ENCODE measurements at places on chromosomes 11 and 22.

- no peak for DNase-seq
These were observed 45.9 kb upstream of the GPR83 start for GRCh38 chr11:94447149-94447548.

GRCh38 chr22:25514436-25515180 lies 49.9 kb upstream of the GRK3 start:
- no peak for DNase-seq

- no peak for DNase-seq
These were observed 82.3 kb downstream of the YAP1 start for GRCh38 chr11:102192349-102193066.

DNA sequence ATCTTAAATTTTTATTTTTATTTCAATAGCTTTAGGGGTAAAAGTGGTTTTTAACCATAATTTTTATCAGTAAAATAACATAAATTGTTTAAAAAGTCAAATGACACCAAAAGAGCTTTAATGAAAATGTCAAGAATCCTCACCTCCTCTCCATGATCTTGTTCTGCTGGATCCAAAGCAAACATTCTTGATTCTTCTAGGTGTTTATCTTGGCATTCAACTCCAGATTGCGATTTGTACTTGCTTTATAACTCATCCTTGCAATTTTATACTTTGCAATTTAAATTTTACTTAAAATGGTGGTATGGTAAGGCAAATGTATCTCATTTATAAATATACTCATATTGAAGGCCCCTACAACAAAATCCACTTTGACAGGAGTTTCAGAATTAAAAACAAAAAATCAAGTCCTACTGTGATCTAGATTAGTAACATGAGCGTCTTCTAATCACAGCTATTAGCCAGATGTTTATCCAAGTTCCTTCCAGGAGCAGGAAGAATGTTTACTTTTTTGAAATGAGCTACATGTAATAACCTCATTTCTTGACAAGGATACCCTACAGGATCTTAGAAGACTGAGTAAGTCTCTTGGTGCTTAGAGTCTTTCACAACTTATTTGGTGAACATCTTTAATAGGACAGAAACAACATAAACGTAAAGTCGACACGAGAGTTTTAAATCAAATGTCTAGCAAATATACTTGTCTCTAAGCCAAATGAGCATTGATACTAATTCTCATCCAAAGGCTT lies 72.4 kb upstream of the CARD18 start:
- DNase-seq: no peak

DNA sequence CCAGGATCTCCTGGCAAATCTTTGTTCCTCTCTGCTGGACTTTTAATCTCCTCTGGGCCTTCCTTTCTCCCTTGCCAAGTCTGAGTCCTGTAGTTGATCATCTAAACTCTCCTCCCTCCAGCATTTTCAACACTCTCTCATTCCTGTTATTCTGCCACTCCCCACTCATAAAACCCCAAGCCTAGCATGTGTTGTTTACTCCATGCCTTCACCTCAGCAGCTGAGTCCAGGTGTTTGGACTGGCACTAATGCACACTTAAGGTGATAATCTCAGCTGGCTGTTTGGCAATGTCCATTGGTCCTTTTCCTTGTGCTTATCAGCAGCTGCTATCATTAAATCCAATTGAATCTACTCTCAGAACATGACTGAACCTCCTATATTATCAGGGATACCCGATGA lies 876.8 kb upstream of the TENM4 start:
- no peak for DNase-seq

DNA sequence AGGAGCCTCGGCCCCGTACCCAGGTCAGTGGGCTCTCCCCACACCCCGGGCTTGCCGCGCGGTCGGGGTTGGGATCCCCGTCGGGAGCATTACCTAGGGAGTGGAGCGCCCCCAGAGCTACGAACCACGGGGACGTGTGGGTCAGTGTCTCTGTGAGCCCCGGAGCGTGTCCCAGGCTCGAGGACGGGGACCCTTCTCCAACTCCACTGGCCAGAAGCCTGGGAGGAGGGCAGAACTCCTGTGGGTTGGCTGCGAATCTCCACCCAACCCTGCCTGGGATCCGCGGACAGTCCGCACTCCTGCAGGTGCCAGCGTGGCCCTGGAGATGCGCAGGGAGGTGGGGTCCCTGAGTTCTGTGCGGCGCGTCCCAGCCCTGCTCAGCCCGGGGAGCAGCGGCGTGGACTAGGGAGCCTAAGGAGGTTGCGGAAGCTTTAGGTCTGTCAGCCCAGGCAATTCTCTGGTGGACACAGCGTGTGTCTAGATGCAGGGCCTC lies 346 bp downstream of the PPFIBP2 start:
- no peak for DNase-seq

DNA sequence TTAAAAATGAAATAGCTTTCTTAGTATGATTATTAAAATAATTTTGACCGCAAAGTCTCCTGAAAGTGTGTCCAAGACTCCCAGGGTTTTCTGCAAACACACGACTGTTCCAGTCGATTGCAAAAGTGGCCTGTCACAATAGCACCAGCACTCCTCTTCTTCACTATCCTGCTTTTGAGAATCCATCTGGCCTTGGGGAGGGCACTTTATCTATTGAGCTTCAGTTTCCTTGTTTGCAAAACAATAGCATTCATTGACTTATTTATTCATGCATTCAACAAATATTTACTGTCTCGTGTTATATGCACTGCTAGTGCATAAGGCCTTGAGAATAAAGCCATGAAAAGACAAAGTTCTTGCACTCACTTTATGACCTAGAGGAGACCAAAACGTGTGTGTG lies 96.2 kb upstream of the NTM start:
- DNase-seq: no peak

- DNase-seq: no peak
These were observed 90.8 kb downstream of the TECTA start for GRCh38 chr11:121191818-121192217.
